Adrenal gland (tissue), 19 donors: ENCODE measurements at places on chromosomes 16 and 17. TPM values are rescaled to one million over a fixed set of nuclear protein-coding genes. Genes with fewer than 3 reads are reported as not detected.

CD300LB gene
- 0.18 TPM for total RNA-seq

PIK3R6 gene
- 1.1 TPM for total RNA-seq

HS3ST3A1 gene
- 1.1 TPM for total RNA-seq

NME3 gene
- 113 TPM for total RNA-seq

PNMT gene
- total RNA-seq = not detected

FBXW10 gene
- total RNA-seq = 0.14 TPM

CES1 gene
- 18.5 TPM for total RNA-seq

ZNF668 gene
- 2.4 TPM for total RNA-seq

ARL16 gene
- total RNA-seq = 22.2 TPM

PRCD gene
- 1.5 TPM for total RNA-seq

MT4 gene
- not detected for total RNA-seq

CD300E gene
- 0.22 TPM for total RNA-seq

TNFRSF17 gene
- total RNA-seq = not detected

GRCh38 chr16:84508502-84508901, 4.0 kb upstream of the MEAK7 start:
- H3K4me1 ChIP-seq = peaks cover 19% of the 10 kb centered on the region
- no peak for DNase-seq
- H3K27ac ChIP-seq = no peak overlapping the region
- no peak overlapping the region for H3K4me3 ChIP-seq

GRCh38 chr17:75406222-75406615, 741 bp upstream of the GRB2 start:
- DNase-seq = peak; percentile 56
- H3K4me1 ChIP-seq = peaks cover 4% of the 10 kb centered on the region
- H3K4me3 ChIP-seq = peak overlapping the region; percentile 88
- H3K27me3 ChIP-seq = no peaks in the 10 kb centered on the region
- no peak overlapping the region for H3K27ac ChIP-seq

GRCh38 chr16:1014771-1015495, 33.4 kb downstream of the SOX8 start:
- H3K27ac ChIP-seq = no peak overlapping the region
- no peaks in the 10 kb centered on the region for H3K4me1 ChIP-seq
- H3K36me3 ChIP-seq = no peaks in the 10 kb centered on the region
- no peaks in the 10 kb centered on the region for H3K27me3 ChIP-seq
- DNase-seq = no peak

GRCh38 chr17:48003417-48004151, 32.7 kb downstream of the CDK5RAP3 start:
- no peaks in the 10 kb centered on the region for H3K36me3 ChIP-seq
- peak overlapping the region; percentile 82 for H3K27ac ChIP-seq
- no peaks in the 10 kb centered on the region for H3K27me3 ChIP-seq
- DNase-seq = no peak

DNA sequence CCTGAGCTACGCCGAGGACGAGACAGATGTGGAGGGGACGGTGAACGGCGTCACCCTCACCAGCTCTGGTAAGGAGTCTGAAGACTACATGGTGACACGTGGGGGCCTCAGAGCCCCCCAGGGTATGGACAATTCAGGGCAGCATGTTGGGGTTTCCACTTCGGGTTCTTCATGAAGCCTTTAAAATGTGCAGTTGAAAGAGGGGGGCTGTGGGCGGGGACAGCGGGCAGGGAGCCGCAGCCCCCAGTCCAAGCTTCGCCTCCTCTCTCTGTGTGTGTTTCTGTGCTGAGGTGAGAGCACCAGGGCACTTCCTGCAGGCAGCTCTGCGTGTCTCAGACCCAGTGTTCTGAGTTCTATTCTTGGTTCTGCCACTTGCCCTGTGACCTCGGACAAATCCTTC, 24.0 kb downstream of the NMRAL1 start:
- H3K4me3 ChIP-seq = no peak overlapping the region
- no peak overlapping the region for H3K27ac ChIP-seq
- H3K27me3 ChIP-seq = no peaks in the 10 kb centered on the region
- H3K36me3 ChIP-seq = peaks cover 79% of the 10 kb centered on the region
- peaks cover 5% of the 10 kb centered on the region for H3K4me1 ChIP-seq
- DNase-seq = no peak

DNA sequence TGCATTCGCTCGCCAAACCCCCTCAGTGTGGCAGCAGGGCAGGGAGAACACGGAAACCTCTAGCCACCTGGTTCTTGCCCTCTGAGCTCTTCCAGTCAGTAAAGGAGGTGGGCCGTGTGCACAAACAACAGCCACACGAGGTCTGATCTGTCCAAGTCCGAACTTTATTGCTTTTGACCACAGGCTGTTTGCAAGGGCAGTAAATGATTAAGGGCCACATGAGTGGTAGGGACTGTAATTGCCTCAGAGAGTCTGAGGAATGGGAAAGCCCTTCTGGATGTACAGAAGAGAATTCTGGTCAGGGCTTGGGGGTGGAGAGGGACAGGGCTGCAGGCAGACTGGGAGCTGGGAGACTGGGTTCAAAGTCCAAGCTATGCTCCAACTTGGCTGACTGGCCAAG, 75.7 kb upstream of the LHX1 start:
- no peaks in the 10 kb centered on the region for H3K27me3 ChIP-seq
- H3K36me3 ChIP-seq = no peaks in the 10 kb centered on the region
- no peak overlapping the region for H3K4me3 ChIP-seq
- H3K4me1 ChIP-seq = no peaks in the 10 kb centered on the region
- no peak for DNase-seq

- DNase-seq = no peak
- H3K36me3 ChIP-seq = no peaks in the 10 kb centered on the region
- H3K4me1 ChIP-seq = peaks cover 5% of the 10 kb centered on the region
- H3K4me3 ChIP-seq = no peak overlapping the region
- no peak overlapping the region for H3K27ac ChIP-seq
Measured at GRCh38 chr16:65120831-65121721, 787 bp downstream of the CDH11 start.

- H3K36me3 ChIP-seq = no peaks in the 10 kb centered on the region
- no peak for DNase-seq
- no peaks in the 10 kb centered on the region for H3K4me1 ChIP-seq
- no peak overlapping the region for H3K27ac ChIP-seq
- H3K4me3 ChIP-seq = no peak overlapping the region
- H3K27me3 ChIP-seq = no peaks in the 10 kb centered on the region
Measured at GRCh38 chr17:70523426-70523825, 354.1 kb downstream of the KCNJ2 start.

GRCh38 chr16:49455991-49456745, 82.6 kb downstream of the C16orf78 start:
- H3K27ac ChIP-seq = no peak overlapping the region
- H3K4me3 ChIP-seq = no peak overlapping the region
- H3K4me1 ChIP-seq = no peaks in the 10 kb centered on the region
- DNase-seq = no peak

DNA sequence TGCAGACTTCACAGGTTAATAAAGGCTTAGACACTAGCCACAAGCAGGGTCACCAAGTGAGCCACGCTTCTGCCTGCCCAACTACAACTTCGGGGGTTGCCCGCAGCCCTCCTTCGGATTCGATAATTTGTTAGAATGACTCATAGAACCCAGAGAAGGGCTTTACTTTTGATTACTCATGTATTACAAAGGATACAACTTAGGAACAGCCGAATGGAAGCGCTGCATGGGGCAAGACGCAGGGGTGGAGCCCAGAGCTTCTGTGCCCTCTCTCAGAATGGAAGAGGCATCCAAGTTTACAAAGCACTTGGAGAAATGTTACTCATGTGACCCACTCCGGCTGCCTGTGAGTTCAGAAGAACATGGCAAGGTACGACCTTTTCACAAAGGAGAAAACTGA, 7.5 kb upstream of the CDH5 start:
- no peak overlapping the region for H3K27ac ChIP-seq
- H3K36me3 ChIP-seq = no peaks in the 10 kb centered on the region
- no peaks in the 10 kb centered on the region for H3K4me1 ChIP-seq
- DNase-seq = no peak
- no peak overlapping the region for H3K4me3 ChIP-seq
- peaks cover 11% of the 10 kb centered on the region for H3K27me3 ChIP-seq

DNA sequence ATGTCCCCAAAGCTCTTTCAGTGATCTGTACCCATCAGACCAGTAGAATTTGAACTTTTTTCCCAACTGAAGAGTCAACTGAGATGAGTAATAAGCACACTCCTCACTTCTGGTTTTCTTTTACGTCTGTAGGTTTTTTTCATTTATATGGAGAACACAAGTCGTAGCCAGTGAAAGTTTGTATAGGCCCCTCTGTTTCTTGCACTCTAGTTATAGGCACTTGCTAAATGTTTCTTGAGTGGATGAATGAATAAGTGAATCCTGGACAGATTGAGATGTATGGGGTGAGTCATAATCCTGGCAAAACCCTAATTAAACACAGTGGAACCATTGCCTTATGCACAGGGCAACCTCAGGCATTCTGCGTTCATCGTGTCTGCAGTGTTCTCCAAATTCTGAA, 193.7 kb upstream of the TBX2 start:
- H3K27me3 ChIP-seq = no peaks in the 10 kb centered on the region
- no peak overlapping the region for H3K27ac ChIP-seq
- DNase-seq = no peak
- no peak overlapping the region for H3K4me3 ChIP-seq
- H3K36me3 ChIP-seq = no peaks in the 10 kb centered on the region

DNA sequence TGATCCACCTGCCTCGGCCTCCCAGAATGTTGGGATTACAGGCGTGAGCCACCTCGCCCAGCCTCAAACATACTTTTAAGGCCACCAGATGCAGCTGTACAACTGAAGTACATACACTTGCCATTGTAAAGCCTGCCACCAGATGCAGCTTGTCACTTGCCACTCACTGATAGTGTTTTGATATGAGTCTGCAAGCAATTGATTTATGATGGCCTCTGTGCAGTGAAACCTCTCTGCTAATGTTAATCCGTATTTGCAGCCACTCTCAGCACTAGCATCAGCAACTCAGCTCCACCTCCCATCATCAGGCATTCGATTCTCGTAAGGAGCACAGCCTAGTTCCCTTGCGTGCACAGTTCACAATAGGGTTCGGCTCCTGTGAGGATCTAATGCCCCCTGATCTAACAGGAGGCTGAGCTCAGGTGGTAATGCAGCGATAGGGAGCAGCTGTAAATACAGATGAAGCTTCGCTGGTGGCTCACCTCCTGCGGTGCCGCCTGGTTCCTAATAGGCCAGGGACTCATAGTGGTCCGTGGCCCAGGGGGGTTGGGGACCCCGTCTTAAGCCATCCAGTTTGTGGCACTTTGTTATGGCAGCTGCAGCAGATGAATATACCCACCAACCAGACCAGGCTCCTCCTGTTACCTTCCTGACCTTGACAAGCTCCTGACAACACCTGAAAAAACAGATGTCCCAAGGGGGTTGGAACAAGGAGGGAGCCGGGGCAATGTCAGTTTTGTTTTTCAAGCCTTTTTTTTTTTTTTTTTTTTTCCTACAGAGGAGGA, 1.3 kb upstream of the HERPUD1 start:
- H3K4me1 ChIP-seq = peaks cover 31% of the 10 kb centered on the region
- H3K4me3 ChIP-seq = no peak overlapping the region
- no peak overlapping the region for H3K27ac ChIP-seq

GRCh38 chr17:32567511-32567910, 80.7 kb downstream of the CDK5R1 start:
- no peaks in the 10 kb centered on the region for H3K27me3 ChIP-seq
- no peaks in the 10 kb centered on the region for H3K36me3 ChIP-seq
- no peak overlapping the region for H3K27ac ChIP-seq
- no peaks in the 10 kb centered on the region for H3K4me1 ChIP-seq
- no peak overlapping the region for H3K4me3 ChIP-seq

- DNase-seq = no peak
- H3K4me1 ChIP-seq = no peaks in the 10 kb centered on the region
- H3K4me3 ChIP-seq = no peak overlapping the region
- no peaks in the 10 kb centered on the region for H3K27me3 ChIP-seq
- H3K36me3 ChIP-seq = no peaks in the 10 kb centered on the region
Measured at GRCh38 chr17:3544365-3544764, 13.2 kb downstream of the TRPV3 start.

- no peak overlapping the region for H3K27ac ChIP-seq
- no peaks in the 10 kb centered on the region for H3K36me3 ChIP-seq
- no peaks in the 10 kb centered on the region for H3K4me1 ChIP-seq
- no peaks in the 10 kb centered on the region for H3K27me3 ChIP-seq
Measured at GRCh38 chr17:13843862-13844635, 225.3 kb upstream of the COX10 start.

DNA sequence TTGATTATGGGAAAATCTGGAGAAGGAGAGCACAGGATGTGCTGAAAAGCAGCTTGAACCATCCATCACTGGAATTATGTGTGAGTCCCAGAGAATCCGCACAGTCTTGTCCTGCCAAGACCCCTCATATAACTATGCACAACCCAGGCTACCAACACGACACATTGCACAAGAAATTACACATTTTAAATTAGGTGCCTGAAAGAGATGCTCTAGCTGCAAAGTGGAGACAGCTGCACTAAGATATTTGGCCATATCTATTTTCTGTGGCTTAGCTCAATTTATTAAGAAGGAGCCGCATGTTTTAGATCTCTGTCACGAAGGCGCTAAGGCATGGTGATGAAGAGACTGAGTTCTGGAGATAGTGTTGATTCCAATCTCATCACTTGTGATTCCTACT, 1308.4 kb downstream of the CDH8 start:
- no peaks in the 10 kb centered on the region for H3K4me1 ChIP-seq
- H3K4me3 ChIP-seq = no peak overlapping the region
- H3K36me3 ChIP-seq = no peaks in the 10 kb centered on the region
- no peak for DNase-seq

DNA sequence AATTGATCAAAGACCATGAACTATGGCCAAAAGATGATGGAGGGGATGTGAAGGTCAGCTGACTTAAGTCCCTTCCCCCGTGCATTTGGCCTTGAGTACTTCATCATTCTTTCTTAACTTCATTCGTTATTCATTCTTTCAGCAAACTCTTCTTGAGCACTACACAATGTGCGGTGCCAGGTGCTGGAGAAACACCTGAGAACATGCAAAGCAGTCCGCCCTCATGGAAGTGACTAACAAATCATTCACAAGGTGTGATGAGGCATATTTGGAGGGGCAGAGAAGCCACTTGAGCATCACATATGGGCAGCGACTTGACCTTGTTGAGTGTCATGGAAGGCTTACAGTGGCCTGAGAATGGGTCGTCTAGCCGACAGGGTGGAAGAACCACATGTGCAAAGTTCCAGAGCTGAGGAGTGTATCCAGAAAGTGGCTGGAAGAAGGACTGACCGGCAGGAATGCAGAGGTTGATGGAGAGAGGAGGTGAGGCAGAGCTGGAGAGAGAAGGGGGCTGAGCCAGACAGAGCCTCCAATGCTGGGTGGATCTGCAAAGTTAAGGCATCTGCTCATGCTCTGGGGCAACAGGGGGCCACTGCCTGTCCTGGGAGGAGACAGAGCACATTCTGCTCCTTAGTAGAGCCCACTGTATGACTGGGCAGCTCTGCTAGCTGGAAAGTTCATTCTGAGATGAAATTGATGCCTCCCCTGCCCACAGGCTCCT, 25.1 kb upstream of the EIF1 start:
- H3K36me3 ChIP-seq = no peaks in the 10 kb centered on the region
- no peaks in the 10 kb centered on the region for H3K27me3 ChIP-seq

- H3K4me3 ChIP-seq = peak overlapping the region; percentile 76
- peaks cover 7% of the 10 kb centered on the region for H3K36me3 ChIP-seq
- H3K4me1 ChIP-seq = peaks cover 13% of the 10 kb centered on the region
Measured at GRCh38 chr17:30117675-30118081, 1.1 kb downstream of the NSRP1 start.

- H3K4me3 ChIP-seq = no peak overlapping the region
- no peak overlapping the region for H3K27ac ChIP-seq
- no peaks in the 10 kb centered on the region for H3K36me3 ChIP-seq
- H3K27me3 ChIP-seq = no peaks in the 10 kb centered on the region
Measured at GRCh38 chr17:61783556-61784304, 79.6 kb downstream of the BRIP1 start.

- DNase-seq = no peak
- H3K27me3 ChIP-seq = no peaks in the 10 kb centered on the region
- no peaks in the 10 kb centered on the region for H3K4me1 ChIP-seq
- H3K36me3 ChIP-seq = no peaks in the 10 kb centered on the region
- peak overlapping the region; percentile 40 for H3K27ac ChIP-seq
Measured at GRCh38 chr17:13403982-13404946, 197.5 kb downstream of the HS3ST3A1 start.
